Activated naive CD4-positive, alpha-beta T cell treated with Interleukin-2 at 50 U/mL for 16 hours (primary cell): ENCODE measurements at places on chromosomes 11 and 22.

GRCh38 chr22:43014316-43014868, 557 bp downstream of the PACSIN2 start:
- DNase-seq = peak; percentile 31

DNA sequence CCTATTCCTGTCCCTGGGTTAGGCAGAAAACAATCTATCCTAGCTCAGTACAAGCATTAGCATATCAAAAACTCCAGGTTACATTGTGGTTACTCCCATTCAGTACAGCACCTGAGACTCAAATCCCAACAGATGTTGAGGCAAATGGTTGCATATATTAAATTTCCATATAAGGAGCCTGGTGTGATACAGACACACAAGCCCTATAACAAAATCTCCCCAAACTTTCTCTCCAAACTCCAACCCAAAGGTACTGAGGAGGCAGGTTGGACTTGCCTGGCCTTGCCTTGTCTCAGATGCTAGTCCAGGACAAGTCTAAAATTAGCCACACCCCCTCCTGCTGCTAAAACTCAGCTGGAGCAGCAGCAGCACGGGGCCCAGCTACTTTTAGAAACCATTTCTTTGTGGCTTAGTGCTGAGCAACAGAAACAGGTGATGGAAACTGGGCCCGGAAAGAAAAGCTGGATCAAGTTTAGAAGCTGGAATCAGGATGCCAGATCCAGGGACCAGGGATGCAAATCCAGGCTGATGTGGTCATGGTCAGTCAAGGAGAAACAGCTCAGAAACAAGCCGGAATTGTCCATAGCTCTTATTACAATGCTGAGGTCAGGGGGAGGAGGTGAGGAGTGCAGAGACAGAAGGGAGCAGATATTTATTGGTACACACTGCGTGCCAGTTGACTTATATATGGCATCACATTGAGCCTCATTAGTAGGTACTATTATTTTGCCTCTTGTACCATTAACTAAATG, 73.7 kb upstream of the AMOTL1 start:
- DNase-seq = no peak

DNA sequence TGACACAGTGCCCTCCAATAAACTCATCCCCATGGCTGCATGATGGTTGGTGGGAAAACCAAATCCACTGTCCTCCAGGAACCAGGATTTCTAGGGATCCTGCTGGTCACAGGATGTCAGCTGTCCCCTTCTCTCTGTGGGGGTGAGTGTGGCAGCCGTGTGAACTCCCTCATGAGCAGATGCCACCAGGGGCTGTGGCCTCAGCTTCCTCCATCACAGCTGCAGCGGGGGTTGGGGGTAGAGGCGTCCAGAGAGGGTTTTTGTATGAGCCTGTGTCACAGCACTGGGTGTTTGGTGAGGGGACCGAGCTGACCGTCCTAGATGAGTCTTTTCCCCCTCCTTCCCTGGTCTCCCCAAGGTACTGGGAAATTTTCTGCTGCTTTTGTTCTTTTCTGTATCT, 26.4 kb downstream of the IGLL5 start:
- DNase-seq = no peak

- DNase-seq = no peak
These were observed 97.7 kb downstream of the MUC15 start for GRCh38 chr11:26474401-26474800.
